Activated CD8-positive, alpha-beta memory T cell treated with anti-CD3 and anti-CD28 coated beads, Interleukin-2, amount 50 U/mL, for 4 hours (primary cell): ENCODE measurements at places on chromosomes 12 and 14.

- DNase-seq = no peak
Measured at GRCh38 chr12:48104531-48104930, 1.3 kb downstream of the SENP1 start.

- no peak for DNase-seq
Measured at GRCh38 chr14:102998393-102998792, 59.0 kb downstream of the CDC42BPB start.

DNA sequence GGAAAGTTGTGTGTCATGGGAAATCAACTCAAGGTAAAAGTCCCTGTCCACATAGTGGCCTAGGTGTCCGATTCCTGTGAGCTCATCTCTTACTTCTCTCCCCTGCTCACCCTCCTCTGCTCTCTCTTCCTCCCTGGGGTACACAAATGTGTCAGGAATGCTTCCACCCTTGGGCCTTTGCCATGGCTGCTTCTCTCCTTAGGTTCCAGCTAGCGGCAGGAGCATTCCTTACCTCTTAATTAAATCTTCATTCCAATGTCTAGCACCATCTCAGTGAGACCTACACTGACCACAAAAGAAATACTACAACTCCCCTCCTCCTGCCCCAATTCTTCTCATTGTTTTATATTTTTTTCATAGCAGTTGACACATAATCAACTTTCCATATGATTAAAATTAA lies 298.6 kb downstream of the PDZRN4 start:
- DNase-seq = no peak

DNA sequence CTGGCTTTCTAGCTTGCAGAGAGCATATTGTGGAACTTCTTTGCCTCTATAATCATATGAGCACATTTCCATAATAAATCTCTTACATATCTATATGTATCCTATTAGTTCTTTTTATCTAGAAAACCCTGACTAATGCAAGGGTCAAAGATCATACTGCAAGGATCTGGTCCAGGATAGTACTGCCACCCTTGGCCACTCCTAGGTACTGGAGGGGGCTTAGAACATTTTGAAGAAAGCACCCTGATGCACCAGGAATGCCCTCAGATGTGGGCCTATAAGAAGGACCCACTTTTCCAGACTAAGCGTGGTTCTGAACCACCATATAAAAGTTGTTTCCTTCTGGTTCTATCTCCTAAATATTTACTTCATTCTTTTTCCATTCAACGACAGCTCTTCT lies 14.6 kb downstream of the ATXN7L3B start:
- no peak for DNase-seq

DNA sequence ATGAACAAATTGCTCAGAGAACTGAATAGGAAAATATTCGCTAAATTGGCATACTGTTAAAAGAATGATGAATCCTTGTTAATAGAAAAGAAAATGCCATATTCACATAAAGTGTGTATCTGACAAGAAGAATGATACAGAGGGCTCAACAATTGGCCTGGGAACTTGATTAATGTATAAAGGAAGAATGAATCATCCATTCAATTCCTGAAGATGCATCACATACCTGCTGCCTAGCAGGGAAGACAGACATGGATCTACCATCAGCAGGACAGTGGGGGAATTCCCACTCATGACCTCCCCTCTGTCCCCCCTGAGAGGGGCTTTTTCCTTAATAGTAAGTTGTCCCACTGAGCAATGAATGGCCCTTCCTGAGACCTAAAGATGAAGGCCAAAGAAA lies 13.5 kb downstream of the PTPN21 start:
- DNase-seq = no peak

- DNase-seq = no peak
Measured at GRCh38 chr12:49823350-49823749, 4.9 kb downstream of the NCKAP5L start.

DNA sequence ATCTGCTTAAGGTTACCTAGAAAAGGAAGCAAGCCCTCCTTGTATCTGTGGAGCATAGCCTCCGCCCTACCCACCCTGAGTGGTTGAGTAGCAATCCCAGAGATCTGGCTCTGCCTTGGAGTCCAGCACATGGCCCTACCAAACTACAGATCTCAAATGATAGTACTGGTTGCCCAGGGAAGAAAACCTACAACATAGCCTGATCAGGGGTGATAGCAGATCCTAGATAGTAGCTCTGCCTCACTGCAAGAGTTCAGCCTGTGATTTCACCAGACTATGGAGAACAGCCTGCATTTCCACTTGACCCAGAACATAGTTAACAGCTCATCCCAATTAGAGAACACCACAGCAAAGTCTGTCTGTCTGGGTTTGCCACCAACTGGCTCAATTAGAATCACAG lies 279.5 kb downstream of the ETNK1 start:
- no peak for DNase-seq

- no peak for DNase-seq
Measured at GRCh38 chr12:82040987-82041743, 282.0 kb upstream of the PPFIA2 start.

DNA sequence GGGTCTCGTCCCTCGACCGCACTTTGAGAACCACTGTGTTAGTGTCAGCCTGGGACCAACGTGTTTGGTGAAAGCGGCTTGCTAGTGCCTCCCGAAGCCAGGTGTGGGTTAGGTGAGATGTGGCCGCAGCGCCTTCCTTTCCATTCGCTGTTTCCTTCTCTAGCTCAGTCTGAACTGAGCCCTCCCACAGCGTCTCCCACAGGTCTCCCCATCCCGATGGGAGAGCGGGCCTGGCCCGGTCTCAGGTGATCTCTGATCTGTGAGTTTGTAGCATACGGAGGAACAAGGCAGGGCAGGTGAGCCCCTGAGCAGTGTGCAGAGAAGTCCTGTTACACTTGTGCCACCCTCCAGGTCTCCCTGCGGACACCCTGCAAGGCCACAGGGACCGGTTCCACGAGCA lies 19.3 kb downstream of the HIP1R start:
- DNase-seq = no peak

- DNase-seq = no peak
Measured at GRCh38 chr12:58764100-58764953, 156.0 kb downstream of the LRIG3 start.

- DNase-seq = no peak
Measured at GRCh38 chr14:34711796-34712712, 2.3 kb downstream of the CFL2 start.

GRCh38 chr12:38328306-38328895 lies 11.8 kb downstream of the ALG10B start:
- DNase-seq = no peak

DNA sequence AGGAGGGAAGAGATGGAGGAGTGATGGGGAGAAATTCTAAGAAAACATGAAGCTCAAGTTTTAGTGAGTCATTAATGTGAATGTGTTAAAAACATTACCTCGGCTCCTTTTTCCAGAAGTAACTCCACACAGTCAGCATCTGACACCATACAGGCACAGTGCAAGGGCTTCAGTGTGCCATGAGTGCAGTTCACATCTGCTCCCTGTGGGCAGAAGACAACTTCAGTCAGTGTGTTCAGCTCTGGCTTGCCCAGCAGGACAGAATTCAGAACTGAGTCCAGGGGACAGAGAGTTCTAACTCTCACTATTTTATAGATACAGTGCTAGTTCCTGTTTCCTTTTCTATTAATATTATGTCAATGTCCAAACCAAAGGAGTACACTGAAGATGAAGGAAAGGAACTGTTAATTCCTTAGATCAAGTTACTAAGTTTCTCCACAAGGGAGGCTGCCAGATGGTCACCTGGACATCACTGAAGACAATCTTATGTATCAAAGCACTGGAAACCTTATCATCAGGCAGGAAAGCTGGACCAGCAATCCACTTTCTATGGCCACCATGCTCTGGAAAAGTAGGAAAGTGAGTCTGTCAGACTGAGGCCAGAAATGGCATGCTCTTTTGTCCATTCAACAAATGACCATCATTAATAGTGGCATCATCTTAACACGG lies 6.1 kb downstream of the ASB8 start:
- DNase-seq = no peak

DNA sequence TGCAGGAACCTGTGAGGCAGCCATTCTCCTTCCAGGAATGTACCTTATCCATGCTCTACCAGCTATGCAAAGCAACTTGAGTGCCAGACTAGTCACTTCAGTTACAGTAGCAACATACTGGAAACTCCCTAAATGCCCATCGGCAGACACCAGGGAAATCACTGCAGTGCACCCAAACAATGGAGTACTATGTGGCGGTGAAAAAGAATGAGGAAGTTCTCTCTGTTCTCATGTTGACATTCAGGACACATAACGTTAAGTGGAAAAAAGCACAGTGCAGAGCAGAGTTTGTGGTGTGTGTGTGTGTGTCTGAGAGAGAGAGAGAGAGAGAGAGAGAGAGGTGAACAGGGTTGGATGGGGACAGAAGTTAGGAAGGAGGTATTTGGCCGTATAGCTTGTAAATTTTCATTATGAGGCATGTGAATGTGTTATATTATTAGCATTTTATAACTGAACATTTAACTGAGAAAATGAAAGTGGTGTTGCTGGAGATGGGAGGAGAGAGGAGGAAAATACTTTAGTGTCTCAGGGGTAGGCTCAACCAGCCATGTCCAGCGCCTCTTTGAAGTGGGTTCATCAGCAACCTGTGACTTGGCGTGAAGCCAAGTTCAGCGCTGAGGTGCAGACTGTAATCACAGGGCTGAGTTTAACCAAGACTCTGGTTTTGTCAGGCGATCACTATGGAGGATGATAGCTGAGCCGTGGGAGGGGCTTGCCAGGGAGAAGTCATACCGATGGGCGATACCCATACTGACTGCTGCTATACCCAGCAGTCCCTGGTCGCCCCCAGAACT lies 17.3 kb downstream of the TNFAIP2 start:
- no peak for DNase-seq

DNA sequence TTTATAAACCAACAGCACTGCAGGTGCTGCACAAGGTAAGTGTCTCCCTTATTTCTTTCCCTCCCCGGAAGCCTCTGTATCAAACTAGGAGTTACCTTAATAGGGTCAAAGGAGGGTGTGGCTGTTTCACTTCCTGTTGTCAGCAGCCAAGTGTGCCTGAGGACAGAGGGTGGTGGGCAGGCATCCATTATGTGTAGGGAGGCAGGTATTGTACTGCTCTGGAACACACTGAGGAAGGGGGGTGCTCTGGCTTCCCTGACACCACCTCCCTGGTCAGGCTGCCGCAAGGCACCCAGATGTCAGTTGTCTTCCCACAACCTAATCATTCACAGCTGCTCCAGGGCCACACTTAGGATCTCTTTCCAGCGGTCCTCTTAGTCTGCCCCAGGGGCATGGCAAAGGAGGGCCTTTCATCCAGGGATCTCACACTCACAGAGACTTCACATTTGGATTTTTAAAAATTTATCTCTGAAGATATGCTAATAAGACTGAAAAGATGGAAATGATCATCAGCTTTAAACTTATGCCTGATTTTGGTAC lies 132.0 kb upstream of the ARHGAP5 start:
- DNase-seq = no peak

GRCh38 chr14:97959251-97959650 lies 1162.1 kb downstream of the VRK1 start:
- no peak for DNase-seq

GRCh38 chr14:71319666-71320065 lies 412.4 kb downstream of the PCNX1 start:
- DNase-seq = no peak

GRCh38 chr14:104317492-104317805 lies 179.1 kb downstream of the KIF26A start:
- peak; percentile 3 for DNase-seq

DNA sequence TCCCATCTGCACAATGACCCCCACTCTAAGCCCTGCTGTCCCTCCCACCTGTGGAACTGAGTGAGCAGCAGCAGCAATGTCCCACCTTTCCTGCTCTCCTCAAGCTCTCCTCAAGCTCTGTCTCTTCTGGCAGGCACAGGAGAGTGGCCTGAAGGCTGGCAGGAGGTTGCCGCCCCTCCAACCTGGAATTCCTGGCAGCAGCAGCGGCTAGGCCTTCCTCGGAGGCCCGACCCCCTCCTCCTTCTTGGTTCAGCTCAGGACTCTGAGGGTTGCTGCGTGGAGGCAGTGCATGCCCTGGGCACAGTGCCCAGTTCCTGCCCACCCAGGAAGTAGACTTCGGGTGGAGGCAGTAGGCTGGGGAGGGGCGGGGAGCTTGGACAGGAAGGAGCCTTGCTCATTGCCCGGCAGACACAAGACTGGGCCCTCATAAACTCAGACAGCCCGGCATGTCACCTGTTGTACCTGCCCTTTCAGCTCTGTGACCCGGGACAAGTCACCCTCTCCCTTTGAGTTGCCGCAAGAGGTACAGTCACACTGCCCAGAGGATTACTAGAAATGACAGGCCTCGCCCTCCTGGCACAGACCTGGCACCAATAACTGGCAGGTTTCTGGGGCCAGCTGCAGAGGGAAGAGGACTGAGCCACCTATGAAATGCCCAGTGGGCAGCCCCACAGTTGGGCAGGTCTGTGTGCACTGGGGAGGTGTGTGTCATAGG lies 2.1 kb upstream of the SERPINA1 start:
- DNase-seq = no peak
